ENCODE measurements at places on chromosomes 16 and 17.

- DNase-seq = no peak
Observed at GRCh38 chr17:47057830-47058229, 78.8 kb upstream of the RPRML start.

GRCh38 chr16:56870276-56870888, 5.4 kb downstream of the SLC12A3 start:
- DNase-seq = no peak

GRCh38 chr16:87877942-87878507, 8.7 kb upstream of the SLC7A5 start:
- DNase-seq = no peak

DNA sequence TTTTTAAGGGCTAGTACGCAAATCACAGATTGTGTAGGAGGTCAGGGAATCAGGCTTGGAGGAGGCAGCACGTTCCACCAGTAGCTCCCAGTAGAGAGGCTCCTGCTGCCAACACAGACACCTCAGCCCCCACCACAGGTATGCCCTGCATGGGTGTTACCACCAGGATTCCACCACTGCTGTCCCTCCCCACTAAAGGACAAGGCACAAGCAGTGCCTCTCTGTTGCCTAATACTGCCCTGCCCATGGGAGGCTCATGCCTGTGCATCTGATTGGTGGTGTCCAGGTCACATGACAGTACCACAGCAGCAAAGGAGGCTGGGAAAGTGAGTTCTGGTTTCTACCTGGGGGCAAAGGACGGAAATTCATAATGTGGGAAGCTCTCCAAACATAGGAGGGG, 33.6 kb upstream of the CACNG4 start:
- DNase-seq = no peak

- no peak for DNase-seq
Observed at GRCh38 chr17:58391302-58391984, 25.9 kb downstream of the RNF43 start.

GRCh38 chr17:43645765-43646481, 15.8 kb downstream of the MEOX1 start:
- no peak for DNase-seq

DNA sequence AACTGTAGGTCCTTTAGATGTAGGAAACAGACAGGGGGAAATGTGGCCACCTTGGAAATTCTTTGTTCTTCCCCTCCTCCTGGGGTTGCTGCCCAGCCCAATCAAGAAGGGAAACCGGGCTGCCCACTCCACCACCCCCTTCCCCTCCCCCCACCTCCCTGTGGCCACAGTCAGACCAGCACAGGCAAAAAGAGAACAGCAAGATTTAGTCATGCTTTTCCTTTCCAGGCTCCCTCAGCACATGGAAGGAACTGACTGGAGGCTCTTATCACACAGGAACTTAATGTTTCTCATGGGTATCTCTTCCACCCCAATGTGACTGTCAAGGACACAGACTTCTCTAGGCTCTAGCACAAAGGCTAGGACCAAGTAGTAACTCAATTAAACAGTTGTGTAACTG, 3.0 kb upstream of the CCL1 start:
- DNase-seq = no peak

DNA sequence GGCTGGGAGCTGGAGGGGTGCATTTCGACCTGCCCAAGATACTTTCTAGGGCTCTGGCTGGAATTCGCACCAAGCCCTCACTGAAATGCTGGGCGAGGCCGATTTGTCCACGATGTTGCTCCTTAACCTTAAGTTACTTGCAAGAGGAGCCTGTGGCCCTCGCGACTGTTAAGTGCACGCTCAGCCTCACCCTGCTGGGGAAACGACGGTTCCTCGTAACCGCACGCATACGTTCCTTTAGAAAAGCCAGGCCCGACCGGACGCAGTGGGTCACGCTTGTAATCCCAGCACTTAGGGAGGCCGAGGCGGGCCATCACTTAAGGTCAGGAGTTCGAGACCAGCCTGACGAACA, 607 bp upstream of the NCOR1 start:
- DNase-seq = no peak

DNA sequence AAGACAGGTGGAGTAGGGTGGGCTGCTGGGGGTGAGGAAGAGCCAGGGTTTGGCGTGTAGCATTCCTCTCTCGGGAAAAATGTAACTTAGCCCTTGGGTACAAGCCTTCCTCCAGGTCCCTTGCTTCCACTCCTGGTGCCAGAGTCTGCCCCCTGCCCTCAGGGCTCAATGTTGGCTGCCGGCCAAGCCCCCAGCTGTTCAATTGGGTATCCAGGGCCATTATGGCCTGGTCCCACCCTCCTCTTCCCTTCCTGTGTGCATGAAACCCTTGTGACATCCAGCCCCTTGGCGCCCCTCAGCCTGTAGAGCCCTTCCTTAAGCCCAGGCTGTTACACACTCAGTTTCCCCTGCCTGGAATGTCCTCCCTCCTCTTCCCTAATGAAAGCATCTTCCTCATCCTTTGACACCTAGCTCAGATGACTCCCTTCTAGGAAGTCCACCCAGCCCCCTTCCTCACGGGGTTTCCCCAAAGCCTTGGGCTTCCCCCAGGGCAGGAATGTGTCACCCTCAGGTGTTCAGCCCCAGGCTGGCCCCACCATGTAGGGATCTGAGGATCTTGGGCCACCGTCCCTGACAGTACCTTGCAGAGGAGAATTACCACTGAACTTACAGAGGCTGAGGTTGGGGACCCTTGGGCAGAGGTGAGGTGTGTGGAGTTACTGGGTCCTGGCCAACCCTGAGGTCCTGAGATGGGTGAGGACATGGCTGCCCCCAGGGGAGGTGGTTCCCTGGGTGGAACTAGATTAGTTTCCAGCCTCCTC, 30.0 kb downstream of the B9D1 start:
- DNase-seq = no peak

- peak; percentile 59 for DNase-seq
Observed at GRCh38 chr17:48724251-48725003, 1.4 kb downstream of the PRAC2 start.

GRCh38 chr17:17681744-17682292, 560 bp downstream of the RAI1 start:
- no peak for DNase-seq

DNA sequence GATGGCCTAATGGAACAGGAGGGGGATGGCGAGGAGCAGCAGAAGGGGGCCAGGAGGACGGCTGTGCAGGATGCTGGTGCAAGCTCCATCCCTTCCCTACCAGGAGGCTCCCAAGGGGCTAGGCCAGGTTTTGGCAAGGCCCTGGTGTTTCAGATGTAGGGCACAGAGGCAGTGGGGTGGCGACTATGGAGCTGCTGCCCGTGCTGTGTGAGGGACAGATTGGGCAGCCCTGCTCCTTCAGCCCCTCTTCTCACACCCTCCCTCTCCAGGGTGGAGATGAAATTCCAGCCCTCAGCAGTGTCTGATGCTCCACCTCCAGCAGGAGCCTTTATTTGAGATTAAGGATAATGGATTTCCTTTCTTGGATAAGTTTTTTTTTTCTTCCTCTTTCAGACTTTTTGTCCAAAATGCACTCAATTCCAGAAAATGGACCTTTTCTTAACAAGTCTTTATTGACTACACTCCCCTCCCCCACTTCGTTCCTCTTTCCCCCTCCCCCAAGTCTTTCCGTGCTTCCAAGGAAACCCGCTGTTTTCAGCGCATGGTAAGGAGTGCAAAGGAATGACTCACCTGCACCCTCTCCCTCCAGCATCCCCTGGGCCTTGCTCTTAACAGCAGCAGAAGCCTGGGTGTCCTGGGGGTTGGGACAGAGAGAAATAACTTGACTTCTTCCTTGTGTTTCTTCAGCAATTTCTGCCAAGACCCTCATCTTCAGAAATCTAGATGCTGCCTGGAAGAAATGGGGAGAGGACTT, 95.2 kb downstream of the CCDC182 start:
- DNase-seq = no peak

GRCh38 chr16:19375561-19376158, 42.0 kb upstream of the TMC5 start:
- DNase-seq = no peak

- DNase-seq = no peak
Observed at GRCh38 chr16:82926500-82926899, 299.7 kb downstream of the CDH13 start.

- no peak for DNase-seq
Observed at GRCh38 chr16:47467501-47467900, 6.4 kb downstream of the PHKB start.

DNA sequence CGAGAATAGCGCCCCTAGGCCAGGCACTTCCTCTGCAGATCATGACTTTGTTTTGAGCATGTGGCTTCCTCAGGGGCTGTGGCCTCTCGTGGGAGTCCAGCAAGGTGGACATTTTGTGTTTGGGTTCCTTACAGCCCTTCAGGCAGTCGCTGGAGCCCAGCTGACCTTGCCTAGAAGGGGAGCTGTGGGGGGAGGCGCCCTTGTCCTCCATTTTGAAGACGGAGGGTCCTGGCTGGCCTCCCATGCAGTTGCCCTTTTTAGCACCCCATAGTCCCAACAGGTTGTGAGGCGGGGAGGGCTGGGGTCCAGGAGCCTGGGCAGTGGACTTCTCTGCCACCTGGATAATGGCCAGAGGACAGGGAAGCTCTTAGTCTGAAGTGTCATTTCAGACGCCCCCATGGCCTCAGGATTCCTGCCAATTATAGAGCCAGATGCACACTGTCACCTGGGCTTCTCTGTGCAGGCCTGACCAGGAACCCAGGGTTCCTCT, 1.4 kb downstream of the SOST start:
- DNase-seq = no peak

DNA sequence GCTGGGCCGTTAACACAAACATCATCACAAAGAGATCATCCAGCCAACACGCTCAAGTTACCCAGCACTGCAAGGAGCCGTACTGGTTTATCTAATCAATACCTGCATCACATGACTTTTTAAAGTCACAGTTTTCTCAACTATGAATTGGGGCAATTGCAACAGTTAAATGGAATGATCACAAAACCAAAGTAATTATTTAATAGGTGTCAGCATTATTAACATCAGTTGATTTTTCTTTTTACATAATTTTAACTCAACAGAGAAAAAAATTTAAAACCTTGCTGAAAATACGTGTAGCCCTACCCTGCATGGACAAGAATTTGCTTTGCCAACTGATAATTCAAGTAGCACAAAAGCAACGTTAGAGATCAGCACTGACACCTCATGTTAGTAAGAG, 95.7 kb upstream of the SOX9 start:
- DNase-seq = no peak

DNA sequence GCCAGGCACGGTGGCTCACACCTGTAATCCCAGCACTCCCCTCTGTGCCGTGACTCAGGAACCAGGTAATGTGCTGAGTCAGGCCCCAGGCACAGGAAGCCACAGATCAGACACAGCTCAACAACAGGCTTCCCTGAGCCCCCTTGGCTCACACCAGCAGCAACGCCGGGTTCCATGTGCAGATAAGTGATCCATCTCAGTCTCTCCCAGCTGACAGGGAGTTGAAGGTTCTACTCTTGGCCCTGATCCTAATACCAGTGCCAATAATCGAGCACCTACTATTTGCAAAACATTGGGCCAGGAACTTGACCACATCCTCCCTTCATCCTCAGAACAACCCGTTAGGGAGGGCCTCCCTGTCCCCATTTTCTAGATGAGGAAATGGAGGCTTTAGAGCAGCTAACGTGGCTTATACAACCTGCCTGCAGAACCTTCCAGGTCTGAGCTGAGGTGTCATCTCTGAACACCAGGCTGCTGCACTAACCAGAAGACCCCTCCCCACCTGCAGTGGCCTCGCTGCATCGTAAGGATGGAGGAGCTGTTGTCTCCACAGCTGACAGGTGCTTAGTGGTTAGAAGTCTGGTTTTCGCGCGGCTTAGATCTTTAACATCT, 64.8 kb upstream of the AMZ2 start:
- peak; percentile 53 for DNase-seq

DNA sequence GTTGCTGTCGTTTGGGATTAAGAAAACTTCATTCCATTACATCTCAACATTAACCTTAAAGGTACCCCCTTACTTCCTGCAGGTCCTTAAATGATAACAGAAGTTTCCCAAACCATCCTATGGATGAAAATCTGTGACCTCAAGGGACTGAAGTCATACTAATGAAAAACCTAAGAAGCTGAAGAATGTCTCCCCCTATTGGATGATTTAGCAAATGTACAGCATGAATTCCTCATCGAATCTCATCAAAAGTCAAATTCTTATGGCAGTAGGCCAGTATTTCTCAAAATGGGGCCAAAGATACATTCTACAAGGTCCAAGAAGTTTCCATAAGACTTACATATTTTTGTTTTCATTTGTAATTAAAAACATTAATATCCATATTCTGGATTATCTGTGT, 13.5 kb downstream of the SCO1 start:
- no peak for DNase-seq

- DNase-seq = no peak
Observed at GRCh38 chr17:5260542-5260941, 21.5 kb upstream of the RABEP1 start.
